ENCODE measurements at places on chromosomes 1 and 21. TPM values are rescaled to one million over a fixed set of nuclear protein-coding genes. Genes with fewer than 3 reads are reported as not detected.

The TMPRSS3 gene
- total RNA-seq = not detected

The SPATA17 gene
- total RNA-seq = 1.5 TPM

The RPE65 gene
- total RNA-seq = not detected

The PGLYRP3 gene
- total RNA-seq = not detected

The SPRR4 gene
- total RNA-seq = not detected

The SLC44A3 gene
- total RNA-seq = 1.7 TPM

The LCK gene
- not detected for total RNA-seq

The RNU1-4 gene
- total RNA-seq = 1,390 TPM

Data from aortic smooth muscle cell (primary cell).